Body of pancreas (tissue), 4 donors: ENCODE measurements at places on chromosomes 5 and 9. TPM values are rescaled to one million over a fixed set of nuclear protein-coding genes. Genes with fewer than 3 reads are reported as not detected.

Gene ARL14EPL
- not detected for total RNA-seq

Gene ADRB2
- 4.6 TPM for total RNA-seq

Gene SOX30
- not detected for total RNA-seq

Gene CMYA5
- 1.6 TPM for total RNA-seq

Gene GARIN3
- total RNA-seq = not detected

Gene PRSS3
- total RNA-seq = 604 TPM

Gene SPINK13
- 2.6 TPM for total RNA-seq

Gene SARDH
- total RNA-seq = 20.2 TPM

Gene F12
- total RNA-seq = 4.4 TPM

Gene INSL4
- not detected for total RNA-seq

Gene INSYN2B
- not detected for total RNA-seq

DNA sequence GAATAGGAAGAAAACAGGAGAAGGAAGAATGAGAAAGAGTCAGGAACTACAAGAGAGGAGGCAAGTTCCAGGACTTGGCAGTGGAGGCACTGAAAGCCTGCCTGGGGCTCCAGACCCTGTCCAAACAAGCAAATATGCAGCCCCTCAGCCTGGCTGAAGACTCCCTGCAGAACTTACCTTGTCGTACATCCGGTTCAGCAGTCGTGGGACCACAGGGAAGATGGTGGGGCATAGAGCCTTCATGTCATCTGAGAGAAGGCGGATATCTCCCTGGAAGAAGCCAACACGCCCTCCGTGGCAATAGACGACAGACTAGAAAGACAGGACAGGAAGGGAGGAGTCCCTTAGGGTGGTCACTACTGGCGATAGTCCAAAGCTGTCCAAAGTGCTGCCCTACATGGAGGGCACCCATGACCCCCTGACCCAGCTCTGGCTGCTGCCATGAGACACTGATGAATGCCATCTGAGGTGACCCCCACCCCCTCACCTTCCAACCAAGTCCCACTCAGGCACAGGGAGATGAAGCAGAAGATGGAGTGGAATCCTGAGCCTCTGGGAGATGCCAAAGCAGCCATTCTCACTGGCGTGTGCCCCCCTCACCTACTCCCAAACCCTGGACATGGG, 27.7 kb upstream of the MEIKIN start:
- no peak for DNase-seq

- no peak for DNase-seq
Measured at GRCh38 chr5:157518963-157519362, 56.6 kb downstream of the ADAM19 start.

GRCh38 chr5:66307647-66308241, 163.6 kb downstream of the SREK1 start:
- no peak for DNase-seq

DNA sequence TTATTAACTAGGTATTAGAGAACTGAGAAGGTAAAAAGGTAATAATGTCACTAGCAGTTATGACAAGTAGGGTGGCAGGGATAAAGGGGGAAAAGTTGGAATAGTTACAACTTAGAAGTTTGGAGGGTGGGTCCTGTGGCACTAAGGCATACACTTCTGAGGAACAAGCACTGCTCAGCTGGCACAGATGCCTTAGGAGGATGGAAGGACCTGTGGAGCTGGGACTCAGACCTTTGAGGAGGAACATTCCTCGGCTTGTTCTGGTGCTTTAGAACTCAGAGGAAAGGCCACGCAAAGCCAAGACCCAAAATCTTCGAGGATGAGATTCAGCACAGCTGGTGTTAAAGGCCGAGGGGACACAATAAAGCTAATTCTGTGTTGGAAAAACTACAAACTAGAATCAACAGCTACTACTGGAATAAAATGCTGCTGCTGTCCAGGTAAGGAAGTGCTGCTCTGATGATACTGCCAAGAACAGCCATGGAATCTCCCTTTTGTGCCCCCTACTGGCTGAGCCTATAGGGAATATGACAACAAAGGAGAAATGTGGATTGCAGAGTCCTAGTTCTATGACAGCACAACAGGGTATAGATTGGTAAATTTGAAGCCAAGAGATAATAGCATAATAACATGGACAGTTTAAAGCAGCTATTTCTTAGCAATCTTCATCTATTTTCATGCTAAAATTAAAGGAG, 126.7 kb downstream of the SLC25A46 start:
- no peak for DNase-seq

GRCh38 chr5:154723740-154724505, 31.3 kb upstream of the LARP1 start:
- DNase-seq = no peak

- DNase-seq = no peak
Measured at GRCh38 chr9:132341177-132341840, 13.5 kb downstream of the SETX start.

GRCh38 chr9:94864196-94864595, 137.7 kb downstream of the AOPEP start:
- no peak for DNase-seq

GRCh38 chr9:127066851-127067136, 55.6 kb downstream of the ANGPTL2 start:
- no peak for DNase-seq

DNA sequence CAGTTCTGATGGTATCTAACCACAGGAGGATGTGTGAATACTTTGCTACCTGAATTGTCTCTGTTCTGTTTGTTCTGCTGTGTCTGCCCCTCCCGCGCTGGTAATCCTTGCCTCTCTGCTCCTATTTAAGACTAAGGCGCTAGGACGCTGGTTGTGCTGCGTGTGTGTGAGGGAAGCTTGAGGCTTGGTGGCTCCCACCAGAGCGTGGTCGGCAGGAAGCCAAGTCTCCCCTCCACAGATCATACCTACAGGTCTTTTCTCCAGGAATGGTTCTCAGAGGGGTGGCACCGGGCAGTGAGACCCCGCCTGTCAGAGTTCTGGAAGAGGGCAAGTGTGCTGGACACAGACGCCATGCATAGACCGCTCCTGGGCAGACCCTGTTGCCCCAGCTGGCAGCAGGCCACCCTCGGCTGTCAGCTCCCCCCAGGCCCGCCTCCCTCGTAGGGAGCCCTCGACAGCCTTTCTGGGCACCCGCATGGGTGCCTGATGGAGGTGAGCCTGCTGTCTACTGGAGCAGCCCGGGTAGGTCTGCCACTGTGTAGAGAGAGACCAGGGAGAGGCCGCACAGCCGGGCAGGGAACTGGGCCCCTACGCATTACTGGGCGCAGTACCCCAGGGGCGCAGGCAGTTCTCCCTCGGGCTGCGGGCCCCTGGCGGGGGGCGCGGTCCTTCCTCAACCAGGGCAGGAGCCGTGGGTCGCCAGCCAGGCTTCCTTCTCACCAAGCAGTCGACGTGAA, 53.4 kb upstream of the ROR2 start:
- DNase-seq = no peak

DNA sequence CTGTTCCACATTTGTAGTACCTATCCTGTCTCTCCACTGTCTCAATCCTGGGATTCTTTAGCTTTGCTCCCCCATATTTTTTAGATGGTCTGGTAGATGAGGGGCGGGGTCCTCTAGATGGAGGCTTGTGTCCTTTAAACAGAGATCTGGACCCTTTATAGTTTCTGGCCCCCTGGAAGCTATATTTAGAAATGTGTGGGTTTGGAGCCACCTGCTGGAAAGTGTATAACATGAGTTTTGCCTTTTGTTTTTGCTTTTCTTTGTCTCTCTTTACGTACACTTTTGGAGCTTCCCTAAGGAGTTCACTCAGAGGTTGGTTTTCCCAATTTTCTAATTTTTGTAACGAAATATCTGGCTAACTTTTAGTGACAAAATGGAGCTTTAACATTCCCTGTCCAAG, 110.7 kb downstream of the CFAP95 start:
- no peak for DNase-seq

- DNase-seq = no peak
Measured at GRCh38 chr9:80595192-80595591, 1023.4 kb downstream of the TLE4 start.

DNA sequence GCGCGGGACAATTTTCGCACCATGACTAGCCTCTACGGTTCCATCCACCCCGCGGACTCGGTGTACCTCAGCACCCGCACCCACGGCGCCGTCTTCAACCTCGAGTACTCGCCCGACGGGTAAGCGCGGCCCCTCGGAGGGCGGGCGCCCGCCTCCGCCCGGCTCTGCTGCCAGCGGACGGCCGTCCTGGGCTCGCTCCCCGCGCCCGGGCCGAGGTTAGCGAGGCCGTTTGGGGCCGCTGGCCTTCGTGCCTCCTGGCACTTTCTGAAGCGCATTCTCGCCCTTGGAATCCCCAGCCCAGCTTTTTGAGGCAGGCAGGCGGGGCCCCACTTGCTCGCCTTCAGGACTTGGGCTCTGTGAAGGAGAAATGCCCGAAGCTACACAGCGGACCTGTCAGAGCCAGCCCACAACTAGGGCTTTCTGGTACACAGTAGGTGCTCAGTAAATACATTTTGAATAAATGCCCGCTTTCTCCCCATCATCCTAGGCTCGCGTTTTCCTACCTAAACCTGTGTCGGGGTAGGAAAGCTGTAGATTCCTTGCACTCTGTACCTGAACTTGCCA, 772 bp downstream of the DCAF10 start:
- DNase-seq = peak; percentile 32

GRCh38 chr5:73256462-73256861, 83.5 kb downstream of the TMEM174 start:
- DNase-seq = no peak

DNA sequence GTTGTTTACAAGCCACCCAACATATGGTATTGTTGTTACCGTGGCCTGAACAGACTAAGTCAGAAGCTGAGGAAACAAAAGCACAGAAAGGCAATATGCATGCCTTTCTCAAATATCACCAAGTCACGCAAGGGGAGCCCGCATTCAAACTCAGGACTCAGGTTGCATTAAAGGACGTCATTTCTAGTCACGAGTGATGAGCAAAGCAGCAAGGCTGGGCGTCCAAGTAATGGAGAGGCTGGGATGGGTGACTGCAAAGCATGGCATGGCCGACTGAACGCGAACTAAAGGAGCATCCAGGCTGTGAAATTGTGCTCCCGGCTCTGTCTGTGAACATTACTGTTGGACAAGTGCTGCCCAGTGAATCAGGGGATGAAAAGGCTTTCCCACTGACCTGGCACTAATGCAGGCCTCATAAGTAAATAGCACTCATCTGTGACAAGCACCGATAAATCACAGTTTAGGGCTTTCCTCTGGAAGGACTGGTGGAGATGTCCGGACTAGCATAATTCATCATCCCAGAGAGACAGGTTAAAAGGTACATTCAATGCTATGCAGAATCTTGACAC, 202.8 kb downstream of the SPOCK1 start:
- DNase-seq = no peak

DNA sequence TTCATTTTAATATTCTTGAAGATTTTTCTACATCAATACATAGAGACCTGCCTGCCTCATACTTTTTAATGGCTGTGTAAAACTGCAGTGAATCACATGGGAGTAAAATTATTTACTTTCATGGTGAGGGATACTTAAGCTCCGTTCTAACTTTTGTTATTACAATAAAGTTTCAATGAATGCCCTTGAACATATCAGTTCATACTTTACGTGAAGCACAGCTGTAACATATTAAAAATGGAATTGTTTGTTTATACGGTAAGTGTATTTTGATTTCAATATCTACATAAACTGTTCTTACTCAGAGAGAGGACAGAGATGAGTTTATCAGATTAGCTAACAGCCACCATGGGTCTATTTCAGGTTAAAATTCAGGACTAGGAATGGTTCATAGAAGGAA, 155.1 kb downstream of the NR3C1 start:
- DNase-seq = no peak

DNA sequence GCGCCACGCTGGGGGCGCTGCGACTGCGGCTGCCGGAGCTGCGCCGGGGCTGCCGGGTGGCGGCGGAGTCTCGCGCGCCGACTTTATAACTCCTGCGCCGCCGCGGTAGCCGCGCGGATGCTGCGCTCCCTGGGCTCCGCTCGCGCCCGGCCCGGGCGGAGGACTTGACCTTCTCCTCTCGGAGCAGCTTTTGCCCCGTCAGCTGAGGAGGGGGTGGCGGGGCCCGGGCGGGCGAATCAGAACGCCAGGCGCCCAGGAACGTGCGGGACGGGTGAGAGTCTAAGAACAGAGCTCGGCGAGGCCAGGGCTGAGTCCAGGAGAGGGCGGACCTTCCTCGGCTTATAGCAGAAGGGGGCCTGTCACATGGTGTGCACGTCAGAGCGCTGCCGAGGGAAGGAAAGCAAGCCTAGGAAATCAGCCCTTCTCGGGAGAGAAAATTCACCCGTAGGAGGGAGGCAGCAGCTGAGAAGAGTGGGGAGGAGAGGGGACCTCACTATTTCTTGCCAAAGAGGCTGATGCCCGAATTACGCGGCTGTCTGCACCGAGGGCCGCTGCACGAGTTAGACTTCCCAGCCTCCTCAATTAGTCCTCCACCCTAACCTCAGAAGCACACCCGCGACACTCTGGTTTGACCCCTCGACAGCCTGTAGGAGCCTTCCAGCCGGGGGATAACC, at the start of gene FOXD1:
Gene FOXD1, minus strand, starts transcription at position 315 of the 674 bp plus-strand sequence. CDS start 415 bp downstream, outside the sequence.
- DNase-seq = peak; percentile 34

DNA sequence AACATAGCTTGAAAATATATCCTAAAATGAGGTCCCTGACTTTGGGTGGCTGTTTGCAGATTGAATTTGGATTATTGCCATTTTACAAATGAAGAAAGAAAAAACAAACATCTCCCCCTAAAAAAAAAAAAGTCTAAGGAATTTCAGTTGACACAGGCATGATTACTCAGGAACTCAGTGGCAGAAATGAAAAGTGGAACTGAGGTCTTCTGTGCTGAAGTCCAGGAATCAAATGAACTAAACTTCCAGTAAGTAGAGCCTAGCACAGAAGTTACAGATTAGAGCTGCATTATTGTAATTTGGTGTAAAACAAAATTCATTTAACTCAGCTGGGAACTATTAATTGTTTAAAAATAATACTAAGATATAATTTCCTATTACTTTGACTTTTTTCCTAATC, 26.7 kb downstream of the FAM170A start:
- DNase-seq = no peak

DNA sequence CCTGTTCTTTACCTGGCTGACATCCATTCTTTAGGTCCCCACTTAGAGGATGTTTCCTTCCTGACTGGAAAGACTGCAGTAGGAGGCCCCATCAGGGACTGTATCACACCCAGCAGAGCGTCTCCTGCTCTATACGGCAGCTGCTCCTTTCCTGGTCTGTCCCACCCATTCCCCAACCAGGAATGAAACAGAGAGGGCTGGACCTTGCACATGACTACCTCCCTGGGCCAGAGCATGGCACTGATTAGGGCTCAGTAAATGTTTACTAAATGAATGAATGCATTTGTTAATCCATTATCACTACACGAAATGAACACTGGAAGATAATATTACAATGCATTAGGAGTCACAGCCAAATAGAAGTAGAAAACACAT, 76.4 kb downstream of the ABCA1 start:
- no peak for DNase-seq

DNA sequence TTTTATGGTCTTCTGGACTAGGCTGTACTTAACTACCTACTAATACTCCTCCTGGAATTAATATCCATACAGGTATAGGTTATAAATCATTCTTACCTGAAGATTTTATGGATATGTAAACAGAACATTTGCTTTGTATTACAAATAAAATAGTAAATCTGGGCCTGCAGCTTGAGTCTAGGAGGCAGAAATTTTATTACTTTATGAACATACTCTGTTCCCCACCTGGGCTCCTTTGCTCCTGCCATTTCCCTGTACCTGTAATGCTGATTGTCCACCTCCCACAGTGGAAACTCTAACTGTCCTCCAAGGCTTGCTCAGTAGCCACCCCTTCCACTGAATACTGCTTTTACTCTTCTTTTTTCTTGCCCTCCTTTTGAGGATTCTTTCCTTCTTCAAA, 108.0 kb downstream of the PAM start:
- DNase-seq = no peak

- peak; percentile 87 for DNase-seq
Measured at GRCh38 chr5:77775790-77776553, at the start of gene TBCA. Gene TBCA (minus strand): TSS chr5:77776339. CDS start chr5:77776257, 82 bp downstream.
